ENCODE measurements at places on chromosomes 3 and 15.

- DNase-seq: no peak
These were observed 105.9 kb downstream of the MOBP start for GRCh38 chr3:39573392-39573791.

GRCh38 chr15:70171256-70171886 is 73.7 kb upstream of the TLE3 start:
- no peak for DNase-seq

DNA sequence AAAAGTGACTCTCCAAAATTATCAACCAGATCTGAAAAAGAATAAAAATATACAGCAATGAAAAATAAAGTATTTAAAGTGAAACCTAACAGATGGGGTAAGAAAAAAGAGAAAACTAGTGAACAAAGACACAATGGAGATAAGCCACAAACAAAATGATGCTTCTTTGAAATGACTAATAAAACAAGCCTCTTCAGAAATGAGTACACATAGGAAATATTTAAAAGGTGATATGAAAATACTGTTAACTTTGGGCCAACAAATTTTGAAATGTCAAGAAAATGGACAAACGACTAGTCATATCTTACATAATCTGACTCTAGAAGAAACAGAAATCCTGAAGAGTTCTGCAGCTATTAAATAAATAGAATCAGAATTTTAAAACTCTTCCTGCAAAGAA is 164.2 kb downstream of the ERC2 start:
- no peak for DNase-seq

- DNase-seq: no peak
These were observed 8.0 kb downstream of the CEP152 start for GRCh38 chr15:48802867-48803266.

GRCh38 chr3:170277833-170278580 is 55.8 kb downstream of the PRKCI start:
- DNase-seq: no peak

Measured in glomerular endothelial cell (primary cell).